ENCODE measurements at places on chromosomes 1 and 21.

DNA sequence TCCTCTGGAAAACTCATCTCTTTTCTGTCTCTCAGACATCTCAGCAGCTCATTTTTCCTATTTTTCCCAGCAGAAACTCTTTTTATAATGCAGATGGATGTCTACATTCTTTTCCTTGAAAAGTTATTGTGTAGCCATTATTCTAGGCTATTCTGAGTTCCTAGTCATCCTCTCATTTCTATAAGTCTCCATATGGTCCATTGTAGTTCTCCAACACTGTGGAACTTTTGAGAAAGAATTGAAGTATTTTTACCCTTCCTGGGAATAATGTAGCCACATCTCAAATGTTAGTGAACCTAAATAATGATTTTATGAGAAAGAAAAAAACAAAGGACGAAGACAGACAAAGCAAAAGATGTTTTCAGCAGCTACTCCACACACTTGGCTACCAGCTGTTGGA, 26.4 kb upstream of the GPR25 start:
- no peak for DNase-seq

DNA sequence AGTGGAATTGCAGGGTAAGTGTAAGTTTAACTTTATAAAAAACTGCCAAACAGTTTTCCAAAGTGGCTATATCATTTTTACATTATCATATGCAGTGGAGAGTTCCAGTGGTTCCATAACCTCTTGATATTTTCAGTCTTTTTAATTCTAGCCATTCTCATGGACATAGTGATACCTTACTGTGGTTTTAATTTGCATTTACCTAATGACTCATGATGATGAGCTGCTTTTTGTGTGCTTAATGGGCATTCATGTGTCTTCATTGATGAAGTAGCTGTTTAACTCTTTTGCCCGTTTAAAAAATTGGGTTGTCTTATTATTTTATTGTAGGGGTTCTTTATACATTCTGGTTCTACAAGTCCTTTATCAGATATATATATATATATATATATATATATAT, 29.4 kb downstream of the SNX27 start:
- no peak for DNase-seq

DNA sequence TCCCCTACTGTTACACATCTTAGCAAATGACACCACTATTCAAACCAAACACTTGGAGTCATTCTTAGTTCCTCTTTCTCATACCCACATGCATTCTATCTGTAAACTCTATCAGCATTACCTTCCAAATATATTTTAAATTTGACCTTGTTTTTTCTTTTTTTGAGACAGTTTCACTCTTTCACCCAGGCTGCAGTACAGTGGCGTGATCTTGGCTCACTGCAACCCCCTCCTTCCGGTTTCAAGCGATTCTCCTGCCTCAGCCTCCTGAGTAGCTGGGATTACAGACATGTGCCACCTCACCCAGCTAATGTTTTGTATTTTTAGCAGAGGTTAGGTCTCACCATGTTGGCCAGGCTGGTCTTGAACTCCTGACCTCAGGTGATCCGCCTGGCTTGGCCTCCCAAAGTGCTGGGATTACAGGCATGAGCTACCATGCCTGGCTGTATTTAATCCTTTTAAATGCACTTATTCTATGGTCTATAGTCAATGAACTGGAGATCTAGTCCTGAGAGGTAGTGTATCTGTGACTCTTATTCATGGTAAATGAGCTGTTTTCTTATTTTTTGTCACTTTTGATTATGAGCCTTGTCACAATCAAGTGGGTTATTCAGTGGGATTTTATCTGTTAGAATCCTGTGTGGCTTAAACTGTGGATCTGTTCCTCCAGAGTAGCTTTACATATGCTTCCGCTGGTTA, 73.1 kb downstream of the GATAD2B start:
- DNase-seq = no peak

GRCh38 chr1:151680391-151680790, 36.2 kb downstream of the CELF3 start:
- DNase-seq = no peak

GRCh38 chr1:81670286-81670685, 130.4 kb upstream of the ADGRL2 start:
- no peak for DNase-seq

DNA sequence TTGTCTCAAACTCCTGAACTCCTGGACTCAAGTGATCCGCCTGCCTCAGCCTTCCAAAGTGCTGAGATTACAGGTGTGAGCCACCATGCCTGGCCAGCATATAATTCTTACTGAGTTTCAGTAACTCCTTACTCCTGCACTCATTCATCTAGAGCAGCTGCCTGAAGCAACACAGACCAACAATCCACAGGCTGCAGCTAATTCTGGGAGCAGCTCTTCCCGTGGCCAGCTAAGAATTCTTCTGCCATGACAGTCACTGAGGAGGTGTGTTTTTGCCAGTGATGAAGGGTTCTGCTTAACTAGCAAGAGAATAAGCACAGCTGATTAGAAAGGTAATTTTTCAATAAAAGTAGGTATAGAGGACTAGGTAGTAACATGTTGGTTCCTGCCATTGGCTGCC, 5.4 kb downstream of the VTCN1 start:
- DNase-seq = no peak

DNA sequence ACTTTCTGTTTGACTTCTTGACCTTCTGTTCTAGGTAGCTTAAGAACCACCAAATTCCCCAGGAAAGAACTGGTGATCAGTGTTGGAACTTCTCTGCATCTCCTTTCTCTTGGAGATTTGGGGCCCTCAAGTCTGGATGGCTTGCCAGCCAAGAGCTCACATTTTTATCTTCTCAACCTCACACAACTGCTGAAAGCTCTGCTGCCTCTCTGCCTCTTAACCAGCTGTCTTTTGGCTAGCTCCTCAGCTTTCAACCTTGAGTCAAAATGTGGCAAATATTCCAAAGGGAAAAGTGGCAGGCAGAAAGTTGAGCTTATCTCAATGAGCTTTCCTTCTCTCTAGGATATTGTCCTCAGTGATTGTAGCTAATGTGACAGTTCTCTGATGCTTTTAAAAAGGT, 89.2 kb upstream of the CCDC190 start:
- DNase-seq = no peak

GRCh38 chr1:193121616-193122593, at the start of gene CDC73:
Gene CDC73, plus strand, starts transcription at chr1:193122031. Its CDS starts 170 bp downstream, at chr1:193122201.
- DNase-seq = peak; percentile 64

DNA sequence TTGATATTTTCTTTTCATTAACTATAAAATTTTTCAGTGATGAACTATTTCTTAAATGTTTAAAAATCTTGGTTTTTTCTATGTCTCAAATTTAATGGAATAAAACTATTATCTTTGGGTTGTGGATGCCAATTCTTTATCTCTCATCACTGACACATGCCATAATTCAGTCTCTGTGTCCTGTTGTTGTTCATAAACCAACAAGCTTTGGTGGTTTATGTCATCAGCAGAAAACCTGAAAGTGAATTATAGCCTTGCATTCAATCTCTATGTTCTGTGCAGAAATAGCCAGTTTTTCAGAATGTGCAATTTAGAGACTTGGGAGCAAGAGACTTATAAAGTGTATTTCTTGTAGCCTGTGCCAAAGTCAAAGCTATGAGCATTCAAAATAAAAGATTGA, 462.6 kb upstream of the ADGRL4 start:
- DNase-seq = no peak

- no peak for DNase-seq
Measured at GRCh38 chr1:21655259-21655658, 13.9 kb downstream of the RAP1GAP start.

DNA sequence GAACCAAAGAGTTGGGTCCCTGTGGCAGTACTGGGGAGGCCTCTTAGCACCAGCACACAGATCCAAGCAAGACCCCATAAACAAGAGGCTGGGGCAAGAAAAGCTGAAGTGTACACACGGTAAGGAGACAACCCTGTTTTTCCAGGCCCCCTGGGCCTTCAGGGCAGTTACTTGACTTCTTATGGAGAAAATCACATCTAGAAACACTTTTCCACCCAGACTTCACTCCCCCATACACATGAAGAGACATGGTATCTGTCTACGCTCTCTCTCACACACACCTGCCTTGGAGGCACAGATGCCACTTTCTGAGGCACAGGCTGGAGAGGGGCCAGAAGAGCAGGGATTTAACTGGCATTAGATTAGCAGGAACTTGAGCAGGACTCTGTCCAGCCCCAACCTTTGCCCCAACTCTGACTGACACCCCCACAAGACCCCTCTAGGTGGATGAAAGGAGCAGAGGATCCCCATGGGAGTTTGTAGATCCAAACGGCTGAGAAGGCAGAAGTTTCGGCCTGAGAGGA, 2.2 kb downstream of the CERS2 start:
- no peak for DNase-seq

DNA sequence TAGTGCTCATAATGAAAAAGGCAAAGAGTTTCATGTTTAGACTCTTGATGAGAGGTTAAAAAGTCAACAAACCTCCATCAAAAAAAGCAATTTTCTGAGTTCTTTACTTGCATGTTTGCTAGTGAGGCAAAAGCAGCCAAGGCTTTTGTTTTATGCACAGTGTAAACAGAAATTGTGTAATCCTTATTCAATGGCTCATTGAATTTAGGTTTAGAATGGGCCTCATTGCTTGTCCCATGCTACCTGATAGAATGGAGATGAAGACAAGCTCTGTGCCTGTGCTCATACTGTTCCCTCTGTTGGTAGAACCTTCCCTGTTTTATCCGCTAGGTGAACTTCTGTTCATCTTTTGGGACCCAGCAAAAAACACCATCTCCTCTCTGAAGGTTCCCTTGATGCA, 10.0 kb upstream of the LRRC8D start:
- DNase-seq = no peak

DNA sequence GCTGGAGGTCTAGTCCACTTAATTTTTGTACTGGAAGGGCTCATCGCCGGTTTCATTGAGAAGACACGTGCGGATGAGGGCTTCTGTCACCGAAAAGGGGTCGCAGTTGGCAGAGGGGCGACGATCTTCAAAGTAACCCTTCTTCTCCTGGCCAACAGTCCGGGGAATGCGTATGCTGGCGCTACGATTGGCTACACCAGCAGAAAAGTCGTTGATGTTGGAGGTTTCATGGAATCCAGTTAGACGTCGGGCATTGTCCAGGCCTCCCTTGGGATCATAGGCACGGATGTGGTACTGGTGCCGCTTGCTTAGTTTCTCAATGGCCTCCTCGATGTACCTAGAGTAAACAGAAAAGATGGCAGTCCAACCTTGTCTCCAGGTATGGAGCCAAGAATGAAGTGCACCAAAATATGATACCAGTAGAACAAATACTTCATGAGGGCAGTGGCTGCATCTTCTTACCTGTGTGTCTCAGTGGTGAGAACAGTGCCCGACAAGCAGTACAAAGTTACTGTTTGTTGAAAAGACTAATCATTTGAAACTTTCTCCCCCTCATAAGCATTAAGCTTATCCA, 7.1 kb downstream of the GLUL start:
- no peak for DNase-seq

GRCh38 chr21:42556960-42557359, 43.3 kb downstream of the SLC37A1 start:
- DNase-seq = no peak

- no peak for DNase-seq
Measured at GRCh38 chr1:8017495-8018197, 8.5 kb downstream of the ERRFI1 start.

- no peak for DNase-seq
Measured at GRCh38 chr1:21734526-21734925, 48.4 kb downstream of the USP48 start.

DNA sequence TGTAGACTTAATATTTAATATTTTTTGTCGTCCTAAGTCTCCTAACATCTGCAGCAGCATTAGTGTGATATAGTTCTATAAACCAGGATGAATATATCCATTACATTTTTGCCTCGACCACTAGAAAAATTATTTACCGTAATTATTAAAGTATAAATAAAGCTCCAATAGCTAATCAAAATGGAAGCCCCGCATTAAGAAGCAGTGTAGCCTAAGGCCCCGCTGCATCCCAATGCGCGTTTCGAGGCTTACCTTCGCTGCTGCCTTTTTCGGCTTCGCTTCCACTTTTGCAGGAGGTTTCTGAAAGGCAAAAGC, 891 bp downstream of the HMGN1 start:
- no peak for DNase-seq

DNA sequence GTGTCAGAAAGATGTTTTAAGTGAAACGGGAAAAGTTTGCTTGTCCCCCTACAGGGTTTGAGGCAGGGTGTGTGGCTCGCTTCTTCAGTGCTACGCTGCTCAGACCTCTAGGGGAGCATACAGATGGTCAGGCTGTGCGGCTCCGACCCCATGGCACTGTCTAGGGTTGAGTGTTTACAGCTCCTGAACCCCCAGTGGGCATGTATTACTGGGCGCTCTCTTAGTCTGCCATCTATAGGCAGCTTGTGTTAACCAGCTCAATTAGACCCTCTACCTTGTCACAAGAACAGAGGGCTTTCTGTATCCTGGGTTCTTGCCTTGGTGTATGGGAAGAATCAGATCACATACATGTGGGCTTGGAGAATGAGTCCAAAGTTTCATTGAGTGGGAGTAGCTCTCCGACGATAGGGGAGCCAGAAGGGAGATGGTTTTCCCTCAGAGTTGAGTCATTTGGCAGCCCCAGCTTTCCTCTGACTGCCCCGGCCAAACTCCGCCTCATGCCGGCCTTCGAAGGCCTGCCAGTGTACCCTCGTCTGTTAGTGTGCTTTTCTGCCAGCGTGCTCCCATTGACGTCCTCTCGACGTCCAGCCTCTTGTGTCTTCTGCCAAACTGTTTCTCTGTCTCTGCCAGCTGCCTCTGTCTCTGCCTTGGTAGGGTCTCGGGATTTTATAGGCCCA, 38.6 kb upstream of the ADGRL4 start:
- DNase-seq = no peak

DNA sequence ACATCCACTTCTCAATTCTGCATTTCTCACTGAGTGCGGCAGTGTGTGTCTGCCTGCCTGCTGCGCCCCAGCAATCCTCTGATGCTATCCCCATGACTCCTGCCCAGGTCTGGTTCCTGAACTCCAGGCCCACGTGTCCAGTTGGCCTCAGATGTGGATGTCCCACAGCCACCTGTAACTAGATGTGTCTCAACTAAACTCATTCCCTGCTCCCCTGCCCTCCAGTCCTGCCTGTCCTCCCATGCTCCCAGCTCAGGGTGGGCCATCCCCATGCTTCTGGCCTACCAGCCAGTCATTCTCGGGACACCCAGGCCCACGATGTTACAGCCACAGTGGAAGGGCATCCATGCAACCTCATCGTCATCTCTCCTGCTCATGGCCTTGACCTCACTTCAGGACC, 76.8 kb downstream of the STUM start:
- DNase-seq = no peak

DNA sequence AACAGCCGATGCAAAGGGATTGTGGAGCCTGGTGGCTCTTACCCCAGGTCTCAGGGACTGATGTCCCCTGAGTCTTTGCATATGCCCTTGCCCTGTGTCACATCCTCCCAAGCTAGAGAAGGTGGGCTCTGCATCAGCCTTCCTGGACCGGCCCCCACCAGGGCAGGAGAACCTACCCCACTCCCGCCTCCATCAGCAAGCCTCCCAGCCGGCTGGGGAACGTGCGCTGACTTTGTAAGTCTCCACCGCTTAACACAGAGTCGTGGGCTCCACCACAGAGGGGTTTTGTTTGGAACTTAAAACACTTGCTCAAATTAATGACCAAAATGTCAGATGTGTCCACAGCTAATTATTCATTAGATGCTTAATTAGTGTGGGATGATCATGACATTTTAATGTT, 255.2 kb upstream of the VAMP3 start:
- no peak for DNase-seq
